H1 (cell line): ENCODE measurements at places on chromosomes 6 and 20.
A peak's percentile ranks its signal among the peaks of the same experiment; 100 is the strongest.

GRCh38 chr6:168368936-168369335 is 49.4 kb upstream of the DACT2 start:
- no peak overlapping the region for H3K4me3 ChIP-seq
- no peak for DNase-seq
- H3K4me1 ChIP-seq: no peaks in the 10 kb centered on the region; the same call in none of the 2 replicates
- no peak overlapping the region for H3K27ac ChIP-seq
- no peaks in the 10 kb centered on the region for H3K27me3 ChIP-seq

GRCh38 chr6:144639654-144640053 is 354.5 kb downstream of the UTRN start:
- no peaks in the 10 kb centered on the region for H3K36me3 ChIP-seq
- no peak overlapping the region for H3K27ac ChIP-seq
- no peaks in the 10 kb centered on the region for H3K27me3 ChIP-seq
- DNase-seq: no peak
- H3K4me3 ChIP-seq: no peak overlapping the region

DNA sequence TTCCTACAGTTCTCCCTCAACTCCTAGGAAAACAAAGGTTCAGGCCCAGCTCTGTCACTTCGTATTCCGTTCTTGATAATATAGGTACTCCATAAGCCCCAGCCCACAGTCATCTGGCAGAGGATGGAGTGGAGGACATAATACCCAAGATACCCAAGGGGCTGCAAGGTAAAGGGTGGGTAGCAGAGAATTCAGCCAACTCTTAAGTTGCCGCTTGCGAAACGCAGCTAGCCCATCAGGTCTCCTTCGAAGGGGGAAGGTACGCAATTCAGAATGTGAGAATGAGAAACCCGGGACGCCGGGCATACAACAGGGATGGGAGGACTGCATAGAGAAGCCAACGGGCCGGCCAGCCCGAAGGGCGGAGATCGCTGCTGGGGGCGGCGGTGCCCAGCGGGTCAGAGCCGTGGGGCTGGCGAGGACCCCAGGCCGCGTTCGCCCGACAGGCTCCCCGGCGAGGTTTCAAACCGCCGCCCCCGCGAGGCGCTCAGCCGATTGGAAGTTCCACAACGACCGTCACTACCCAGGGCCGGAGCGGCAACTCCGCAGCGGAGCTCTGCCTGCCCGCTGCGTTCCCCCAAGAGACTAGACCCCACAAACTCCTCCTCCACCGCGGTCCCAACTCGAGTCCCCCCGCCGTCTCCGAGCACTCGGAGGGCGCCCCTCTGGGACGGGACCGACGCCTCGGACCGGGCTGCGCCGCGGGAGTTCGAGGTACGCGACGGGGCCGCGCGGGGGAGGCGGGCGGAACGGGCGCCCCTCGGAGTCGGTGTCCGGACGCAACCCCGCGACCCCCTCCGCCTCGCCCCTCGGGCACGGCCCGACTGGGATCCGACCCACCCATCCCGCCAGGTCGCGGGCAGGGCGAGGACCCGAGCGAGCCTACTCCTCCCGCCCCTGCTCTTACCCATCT is 911 bp downstream of the CDK19 start:
- peak overlapping the region; percentile 99 for H3K27ac ChIP-seq
- no peak for DNase-seq
- H3K36me3 ChIP-seq: no peaks in the 10 kb centered on the region
- no peaks in the 10 kb centered on the region for H3K27me3 ChIP-seq

DNA sequence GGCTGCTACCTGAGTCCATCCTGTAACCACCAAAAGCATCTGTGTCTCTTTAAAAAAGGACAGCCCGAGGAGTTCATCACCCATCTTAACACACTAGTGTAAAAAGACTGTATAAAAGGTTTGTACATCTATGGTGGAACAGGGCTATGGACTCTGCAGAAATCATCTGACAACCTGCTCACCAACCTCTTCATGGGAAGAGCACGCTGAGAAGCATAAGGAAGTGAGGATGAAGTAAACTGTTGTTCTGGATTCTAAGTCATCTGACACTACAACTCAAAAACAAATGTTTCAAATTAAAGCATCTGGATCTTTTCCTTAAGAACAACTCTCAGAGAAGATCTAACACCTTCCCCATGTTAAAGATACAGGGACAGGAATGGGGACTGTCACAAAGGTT is 5.4 kb downstream of the IFNGR1 start:
- no peaks in the 10 kb centered on the region for H3K27me3 ChIP-seq
- no peak for DNase-seq
- H3K4me1 ChIP-seq: peaks cover 4% of the 10 kb centered on the region
- H3K36me3 ChIP-seq: no peaks in the 10 kb centered on the region
- H3K4me3 ChIP-seq: no peak overlapping the region

GRCh38 chr6:47853766-47854165 is 71.9 kb downstream of the OPN5 start:
- no peak for DNase-seq
- H3K36me3 ChIP-seq: no peaks in the 10 kb centered on the region
- no peak overlapping the region for H3K27ac ChIP-seq
- no peaks in the 10 kb centered on the region for H3K27me3 ChIP-seq
- no peaks in the 10 kb centered on the region for H3K4me1 ChIP-seq

GRCh38 chr6:18632670-18633410 is 245.7 kb downstream of the RNF144B start:
- no peaks in the 10 kb centered on the region for H3K27me3 ChIP-seq
- H3K4me1 ChIP-seq: no peaks in the 10 kb centered on the region
- H3K4me3 ChIP-seq: no peak overlapping the region
- no peak for DNase-seq
- H3K36me3 ChIP-seq: no peaks in the 10 kb centered on the region

- no peaks in the 10 kb centered on the region for H3K27me3 ChIP-seq
- no peak for DNase-seq
- H3K36me3 ChIP-seq: no peaks in the 10 kb centered on the region
- H3K27ac ChIP-seq: no peak overlapping the region
- peaks cover 10% of the 10 kb centered on the region for H3K4me1 ChIP-seq
Measured at GRCh38 chr6:138981416-138981815, 6.6 kb downstream of the REPS1 start.
